Right atrium auricular region (tissue), 2 donors: ENCODE measurements at places on chromosomes 5 and 9.

DNA sequence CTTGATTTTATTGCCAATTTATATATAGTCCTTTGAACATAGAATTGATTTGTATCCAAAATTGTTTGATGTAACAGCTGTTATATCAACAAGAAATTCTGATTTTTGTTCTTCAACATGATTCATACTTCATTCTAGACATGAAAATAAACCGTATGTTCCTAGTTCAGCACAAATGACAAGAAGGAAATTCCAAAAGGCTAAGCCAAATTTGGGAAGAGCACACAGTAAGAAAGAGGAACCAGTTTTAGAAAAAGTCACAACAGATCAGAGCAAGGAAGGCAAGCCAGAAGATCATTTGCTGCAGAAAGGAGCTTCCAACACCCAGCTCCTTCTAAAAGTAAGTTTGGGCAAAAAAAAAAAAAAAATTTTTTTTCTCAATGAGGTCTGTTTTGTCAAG lies 65.0 kb upstream of the MCCC2 start:
- no peak for DNase-seq

- no peak for DNase-seq
Observed at GRCh38 chr5:137075163-137075970, 423.8 kb downstream of the SPOCK1 start.

DNA sequence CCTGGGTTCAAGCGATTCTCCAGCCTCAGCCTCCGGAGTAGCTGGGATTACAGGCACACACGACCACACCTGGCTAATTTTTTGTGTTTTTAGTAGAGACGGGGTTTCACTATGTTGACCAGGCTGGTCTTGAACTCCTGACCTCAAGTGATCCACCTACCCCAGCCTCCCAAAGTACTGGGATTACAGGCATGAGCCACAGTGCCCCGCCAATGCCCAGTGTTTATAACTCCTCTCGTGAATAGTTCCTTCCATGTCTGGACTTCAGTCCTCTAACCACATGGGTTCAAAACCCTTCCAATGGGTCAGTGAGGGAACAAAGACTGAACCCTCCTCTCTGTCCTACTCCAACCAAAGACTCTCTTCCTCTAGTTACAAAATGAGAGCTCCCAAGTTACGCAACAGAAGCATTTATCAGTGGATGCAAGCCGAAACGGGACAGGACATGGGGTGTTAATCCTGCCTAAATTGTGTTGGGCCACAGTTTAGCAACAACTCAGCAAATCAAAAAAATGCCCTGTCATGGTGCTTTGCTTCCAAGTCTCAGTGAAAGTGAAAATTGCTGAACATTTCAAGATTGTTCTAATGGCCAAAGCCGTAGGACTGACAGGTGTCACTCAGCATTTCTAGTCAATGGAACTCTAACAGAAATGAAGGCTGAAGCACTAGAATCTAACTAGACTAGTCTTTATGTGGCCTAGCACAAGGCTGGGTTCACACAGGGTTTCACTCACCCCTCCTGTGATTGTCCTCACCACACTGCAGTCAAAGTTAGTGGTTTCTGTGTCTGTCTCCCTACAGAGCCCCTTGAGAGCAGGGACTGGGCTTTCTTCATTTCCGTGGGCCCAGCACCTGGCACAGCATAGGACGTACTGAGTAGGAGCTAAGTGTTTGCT lies 3.2 kb upstream of the TMEM245 start:
- no peak for DNase-seq

- DNase-seq = peak; percentile 38
Observed at GRCh38 chr9:89807682-89808075, 202.9 kb downstream of the GADD45G start.

- no peak for DNase-seq
Observed at GRCh38 chr5:89303033-89303480, 420.1 kb upstream of the MEF2C start.
